Left ventricle myocardium inferior (tissue), 1 donor: ENCODE measurements at places on chromosomes 2 and 18. TPM values are rescaled to one million over a fixed set of nuclear protein-coding genes. Genes with fewer than 3 reads are reported as not detected.
A peak's percentile ranks its signal among the peaks of the same experiment; 100 is the strongest.

DNA sequence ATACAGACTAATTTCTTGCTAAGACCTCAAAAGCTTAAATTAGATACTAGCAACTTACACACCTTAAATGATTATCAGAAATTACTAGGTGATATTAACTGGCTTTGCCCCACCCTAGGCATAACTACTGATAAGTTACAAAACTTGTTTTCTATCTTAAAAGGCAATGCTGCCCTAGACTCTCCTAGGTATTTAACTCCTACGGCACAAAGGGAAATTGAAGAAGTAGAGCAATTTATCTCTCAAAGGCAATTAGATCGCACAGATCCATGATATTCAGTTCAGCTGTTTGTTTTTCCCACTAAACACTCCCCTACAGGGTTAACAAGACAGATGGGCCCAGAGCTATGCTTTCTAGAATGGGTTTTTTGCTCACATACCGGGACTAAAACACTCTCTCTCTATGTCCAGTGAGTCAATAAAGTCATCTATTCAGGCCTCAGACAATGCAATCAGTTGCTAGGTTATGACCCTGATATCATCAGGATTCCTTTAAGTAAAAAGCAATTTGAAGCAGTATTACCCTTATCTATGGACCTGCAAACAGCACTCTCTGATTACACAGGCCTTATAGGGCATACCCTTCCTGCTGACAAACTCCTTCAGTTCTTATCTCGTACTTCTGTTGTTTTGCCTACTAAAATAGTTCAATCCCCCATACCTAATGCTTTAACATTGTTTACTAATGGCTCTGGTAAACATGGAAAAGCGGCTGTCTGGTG, 14.3 kb downstream of the MAP3K2 start:
- H3K36me3 ChIP-seq = peaks cover 3% of the 10 kb centered on the region
- H3K27me3 ChIP-seq = no peaks in the 10 kb centered on the region
- no peak overlapping the region for H3K27ac ChIP-seq

The KLHL14 gene
- not detected for total RNA-seq

The CNGA3 gene
- total RNA-seq = not detected

DNA sequence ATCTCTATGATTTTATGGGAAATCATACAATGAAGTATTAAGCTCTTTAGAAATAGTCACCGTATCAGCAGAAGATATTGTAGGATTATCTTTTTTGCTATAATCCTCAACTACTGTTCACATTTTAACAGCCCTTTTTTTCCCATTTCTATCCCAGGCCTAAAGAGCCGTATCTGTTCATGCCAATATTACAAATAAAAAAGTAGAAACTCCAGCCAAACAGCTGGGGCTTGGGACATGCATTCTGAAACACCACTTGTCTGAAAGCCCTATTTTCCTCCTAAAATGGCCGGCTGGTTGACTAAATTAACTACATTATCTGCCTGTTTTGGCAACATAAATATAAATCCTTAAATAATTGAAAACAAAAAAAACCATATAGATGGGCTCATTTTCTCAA, 477.8 kb downstream of the CDH2 start:
- H3K4me3 ChIP-seq = no peak overlapping the region
- H3K27ac ChIP-seq = no peak overlapping the region
- DNase-seq = no peak
- H3K36me3 ChIP-seq = no peaks in the 10 kb centered on the region

GRCh38 chr2:10028988-10029874, 14.1 kb upstream of the KLF11 start:
- no peaks in the 10 kb centered on the region for H3K27me3 ChIP-seq
- H3K36me3 ChIP-seq = no peaks in the 10 kb centered on the region
- H3K27ac ChIP-seq = peak overlapping the region; percentile 91
- peaks cover 42% of the 10 kb centered on the region for H3K4me1 ChIP-seq

The EFEMP1 gene
- total RNA-seq = 72.3 TPM

The CCDC68 gene
- 5.1 TPM for total RNA-seq

The L3MBTL4 gene
- total RNA-seq = 3.5 TPM

- peaks cover 12% of the 10 kb centered on the region for H3K4me1 ChIP-seq
- no peak for DNase-seq
- H3K27me3 ChIP-seq = no peaks in the 10 kb centered on the region
- H3K4me3 ChIP-seq = no peak overlapping the region
- H3K27ac ChIP-seq = no peak overlapping the region
- H3K36me3 ChIP-seq = peaks cover 63% of the 10 kb centered on the region
Measured at GRCh38 chr2:24262421-24262970, 87.6 kb downstream of the FAM228A start.

- DNase-seq = no peak
- peaks cover 15% of the 10 kb centered on the region for H3K4me1 ChIP-seq
- no peaks in the 10 kb centered on the region for H3K27me3 ChIP-seq
- H3K36me3 ChIP-seq = no peaks in the 10 kb centered on the region
Measured at GRCh38 chr18:69157906-69158305, 242.8 kb upstream of the DOK6 start.
